ENCODE measurements at places on chromosomes 1 and 21. TPM values are rescaled to one million over a fixed set of nuclear protein-coding genes. Genes with fewer than 3 reads are reported as not detected.

DNA sequence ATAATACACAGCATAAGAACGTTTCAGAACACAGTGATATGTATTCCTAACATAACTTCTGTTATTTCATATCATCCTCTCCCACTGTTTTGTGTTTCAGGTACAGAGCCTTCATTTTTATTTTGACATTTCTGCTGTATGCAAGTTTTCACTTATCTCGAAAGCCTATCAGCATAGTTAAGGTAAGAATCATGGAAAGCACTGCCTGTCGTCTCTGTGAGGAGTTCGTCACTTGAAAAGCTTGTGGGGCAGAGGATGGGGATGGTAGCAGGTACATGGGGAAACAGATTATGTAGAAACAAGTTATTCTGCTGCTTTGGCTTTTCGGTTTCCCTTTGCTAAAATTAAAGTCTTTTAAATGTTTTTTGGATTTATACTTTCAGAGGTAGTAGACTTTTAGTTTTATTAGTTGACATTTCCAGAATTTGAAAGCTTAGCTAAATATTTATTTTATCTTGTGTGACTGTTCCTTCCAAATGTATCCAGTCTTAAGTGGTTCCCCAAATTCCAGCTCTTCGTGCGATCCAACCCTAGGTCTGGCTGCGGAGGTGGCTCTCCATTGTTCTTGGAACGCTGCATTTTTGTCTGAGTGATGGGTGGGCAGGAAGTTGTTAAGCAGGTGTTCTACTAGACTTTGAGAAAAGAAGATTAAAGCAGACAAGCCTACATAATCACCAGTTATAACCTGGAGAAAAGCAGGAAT lies 12.2 kb downstream of the SLC37A1 start:
- no peak for DNase-seq

- no peak for DNase-seq
Observed at GRCh38 chr1:118306851-118307250, 121.8 kb upstream of the SPAG17 start.

OLFML2B gene
- total RNA-seq = 0.13 TPM

RWDD3 gene
- total RNA-seq = 11.6 TPM

GRCh38 chr1:110207831-110208230 lies 2.3 kb upstream of the KCNC4 start:
- DNase-seq = peak; percentile 56

GRCh38 chr1:169043823-169044222 lies 62.7 kb upstream of the ATP1B1 start:
- no peak for DNase-seq

DNA sequence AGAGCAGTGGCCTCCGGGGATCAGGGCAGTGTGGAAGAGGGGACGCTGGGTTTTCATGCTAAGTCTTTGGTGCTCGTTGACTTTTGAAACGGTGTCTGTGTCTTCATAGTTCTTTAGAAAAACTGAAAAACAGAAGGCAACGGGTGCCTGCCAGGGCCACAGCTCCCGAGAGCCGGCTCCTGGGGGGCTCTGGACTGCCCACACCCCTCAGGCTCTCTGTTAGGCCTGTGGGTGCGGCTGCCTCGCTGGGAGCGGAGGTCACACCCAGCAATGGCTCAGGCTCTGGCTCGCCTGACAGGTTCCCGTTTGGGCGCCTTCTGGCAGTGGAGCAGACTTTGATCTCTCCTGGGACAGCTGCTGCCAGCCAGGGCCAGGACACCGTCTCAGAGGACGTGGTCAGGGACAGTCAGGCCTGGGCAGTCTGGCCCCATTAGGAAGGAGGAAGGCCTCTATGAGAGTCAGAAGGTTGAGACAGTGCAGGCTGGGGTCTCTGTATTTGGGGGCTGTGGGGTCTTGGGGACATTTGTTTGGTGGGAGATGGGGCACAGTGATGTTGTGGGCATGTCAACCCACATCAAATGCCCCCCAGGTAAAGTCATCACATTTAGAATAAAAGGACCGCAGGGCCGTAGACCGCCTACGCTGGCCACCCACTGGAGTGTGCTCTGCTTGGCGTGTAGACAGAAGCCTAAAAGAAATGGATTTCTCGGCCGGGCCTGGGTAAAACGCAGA lies 5.6 kb downstream of the ARHGEF16 start:
- no peak for DNase-seq

GRCh38 chr1:33494929-33495328 lies 22.5 kb downstream of the ZSCAN20 start:
- no peak for DNase-seq

GRCh38 chr1:39757501-39757900 lies 13.6 kb downstream of the OXCT2 start:
- DNase-seq = no peak

DNA sequence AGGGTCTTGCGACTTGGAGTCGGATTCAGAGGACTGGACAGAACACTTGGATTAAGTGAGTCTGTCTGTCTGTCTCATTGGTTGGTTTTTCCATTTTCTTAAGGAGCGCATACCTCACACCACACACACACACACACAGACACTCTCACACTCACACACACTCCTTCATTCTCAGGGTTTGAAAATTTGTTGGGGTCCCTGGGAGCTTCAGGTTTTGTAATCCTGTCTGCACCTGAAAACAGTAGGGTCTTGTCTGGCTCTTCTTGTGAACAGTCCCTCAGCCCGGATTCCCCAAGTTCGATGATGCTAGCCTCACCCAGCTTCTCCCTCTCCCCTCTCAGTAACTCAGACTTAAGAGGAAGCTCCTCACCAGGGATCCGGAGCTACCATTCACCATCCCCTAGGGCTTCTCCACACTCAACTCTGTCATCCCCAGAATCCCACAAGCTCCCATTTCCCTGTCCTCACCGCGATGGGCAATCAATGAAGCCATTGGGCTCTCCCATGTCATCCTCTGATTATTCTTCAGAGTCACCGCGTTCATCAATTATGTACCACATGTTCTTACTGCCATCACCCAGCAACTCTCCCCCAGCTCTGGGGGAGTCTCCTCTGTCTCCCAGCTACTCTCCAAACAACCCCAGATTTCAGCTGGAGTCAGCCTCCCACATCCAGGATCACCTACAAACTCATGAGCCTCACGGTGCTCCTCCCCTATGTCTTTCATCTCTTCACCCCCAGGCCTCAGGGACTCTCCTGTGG lies 1530.9 kb upstream of the TPTE start:
- no peak for DNase-seq

Data from dermis microvascular lymphatic vessel endothelial cell (primary cell).